ENCODE measurements at places on chromosomes 7 and 10.

DNA sequence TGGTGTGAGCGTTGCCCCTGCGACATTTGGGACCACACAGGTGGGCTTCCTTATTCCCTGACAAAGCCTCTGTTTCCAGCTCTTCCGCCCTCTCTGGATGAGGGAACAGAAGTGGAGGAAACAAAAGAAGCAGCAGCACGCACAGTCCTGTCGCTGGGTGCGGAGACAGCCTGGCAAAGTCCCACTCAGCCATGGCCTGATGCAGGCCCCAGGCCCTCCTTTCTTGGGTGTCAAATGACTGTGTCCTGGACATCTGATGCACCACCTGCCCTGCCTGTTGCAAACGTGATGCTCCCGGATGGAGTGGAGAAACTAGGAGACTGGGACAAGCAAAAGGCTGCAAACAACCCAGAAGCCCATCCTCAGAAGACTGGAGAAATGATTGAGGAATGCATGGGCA is 20.7 kb downstream of the ZMIZ2 start:
- no peak for DNase-seq

DNA sequence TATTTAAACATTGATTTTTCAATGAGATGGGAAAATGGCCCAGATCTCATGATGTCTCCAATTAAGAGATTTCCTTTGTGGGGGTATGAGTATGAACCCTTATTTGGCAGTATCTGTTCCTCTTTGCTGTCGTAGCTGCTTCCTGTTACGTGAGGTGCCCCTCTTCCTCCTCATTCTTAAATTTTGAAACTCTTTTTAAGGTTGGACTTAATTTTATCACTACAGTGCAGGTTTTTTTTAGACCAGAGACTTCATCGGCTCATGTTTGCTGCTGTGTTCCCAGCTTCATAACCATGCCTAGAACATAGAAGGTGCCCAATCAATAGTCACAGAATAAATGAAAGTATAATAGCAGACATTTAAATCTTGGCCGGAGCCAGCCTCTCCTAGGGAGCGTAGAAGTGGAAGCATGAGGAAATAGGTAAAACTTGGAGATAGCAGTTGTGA is 2.4 kb downstream of the MIOS start:
- peak; percentile 46 for DNase-seq

GRCh38 chr10:63105225-63106110 is 27.7 kb upstream of the NRBF2 start:
- no peak for DNase-seq

DNA sequence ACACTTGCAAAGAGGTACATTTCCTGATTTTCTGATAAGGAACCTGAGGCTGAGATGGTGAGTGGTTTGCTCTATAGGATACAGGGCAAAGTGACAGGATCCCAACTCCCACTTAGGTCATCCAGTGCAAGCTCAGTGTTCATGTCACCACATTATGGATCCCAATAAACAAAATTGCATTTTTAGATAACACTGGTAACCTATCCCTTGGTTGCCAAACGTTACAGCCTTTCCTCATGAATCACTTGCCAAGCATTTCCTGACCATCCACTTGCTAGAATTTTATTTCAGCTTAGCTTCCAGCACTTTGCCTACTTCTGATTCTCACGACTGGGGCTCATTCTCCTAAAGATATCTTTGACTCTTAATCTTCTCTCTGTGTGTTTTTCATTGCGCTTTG is 131.4 kb upstream of the ODAD2 start:
- no peak for DNase-seq

DNA sequence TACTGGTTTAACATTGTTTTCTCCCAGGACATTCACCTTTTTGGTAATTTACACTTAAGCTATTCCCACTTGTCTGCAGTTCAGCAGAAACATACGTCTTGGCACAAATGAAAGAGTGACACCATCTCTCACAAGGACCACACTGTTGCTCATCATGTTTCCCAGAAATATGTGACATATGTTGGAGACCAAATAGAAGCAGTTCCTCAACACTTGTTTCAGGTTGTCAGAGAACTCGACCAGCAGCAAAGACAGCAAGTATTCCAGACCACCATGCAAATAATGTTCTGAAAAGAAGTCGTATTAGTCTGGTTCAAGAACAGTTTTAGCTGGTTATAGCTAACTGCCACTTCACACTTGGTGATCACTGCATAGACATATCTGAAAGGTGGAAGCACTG is 81.3 kb upstream of the KLF6 start:
- no peak for DNase-seq

DNA sequence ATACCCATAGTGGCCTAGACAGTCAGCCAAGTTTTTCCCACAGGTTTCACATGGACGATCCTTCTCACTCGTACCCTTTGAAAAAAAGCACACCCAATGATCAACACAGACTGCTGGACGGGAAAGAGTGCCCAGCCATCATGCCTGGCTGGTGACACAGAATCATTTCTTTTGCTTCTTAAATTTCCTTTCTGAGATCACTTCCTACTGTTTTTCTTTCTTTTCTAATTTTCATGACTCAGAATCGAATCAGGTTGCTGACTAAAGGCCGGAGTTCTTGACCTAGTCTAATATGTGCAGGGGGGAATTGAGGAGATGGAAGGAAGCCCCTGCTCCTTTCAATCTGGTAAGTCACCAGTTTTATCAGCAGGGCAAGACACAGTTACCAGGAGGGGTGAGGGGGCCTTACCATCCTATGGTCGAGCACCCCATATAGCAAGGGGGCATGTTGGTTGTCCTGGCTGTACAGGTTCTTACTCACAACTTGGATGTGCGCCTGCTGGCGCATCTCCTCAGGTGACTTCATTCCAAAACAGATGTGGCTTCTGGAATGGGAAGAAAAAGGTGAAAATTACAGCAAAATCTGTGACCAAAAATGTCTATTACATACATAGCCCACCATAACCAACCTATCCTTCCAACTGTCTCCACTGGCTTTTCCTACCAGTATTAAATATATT is 3.5 kb downstream of the POLR3A start:
- DNase-seq = no peak

DNA sequence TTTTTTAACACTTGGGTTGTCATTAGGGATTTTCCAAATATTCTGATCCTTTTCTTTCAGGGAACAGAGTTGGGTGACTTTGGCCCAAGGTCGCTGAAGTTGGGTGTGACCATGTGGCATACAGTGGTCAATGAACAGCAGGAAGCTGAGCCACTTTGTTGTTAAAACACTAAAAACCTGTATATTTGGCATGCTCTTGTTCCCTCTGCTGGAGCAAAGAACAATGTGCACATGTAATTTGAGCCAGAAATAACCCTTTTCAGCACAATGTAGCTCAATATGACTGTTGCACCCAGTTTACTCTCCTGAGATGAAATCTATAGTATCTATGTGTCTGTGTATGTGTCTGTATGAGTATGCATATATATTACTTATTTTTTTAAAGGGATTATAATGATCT is 74.9 kb downstream of the ADCYAP1R1 start:
- DNase-seq = no peak

DNA sequence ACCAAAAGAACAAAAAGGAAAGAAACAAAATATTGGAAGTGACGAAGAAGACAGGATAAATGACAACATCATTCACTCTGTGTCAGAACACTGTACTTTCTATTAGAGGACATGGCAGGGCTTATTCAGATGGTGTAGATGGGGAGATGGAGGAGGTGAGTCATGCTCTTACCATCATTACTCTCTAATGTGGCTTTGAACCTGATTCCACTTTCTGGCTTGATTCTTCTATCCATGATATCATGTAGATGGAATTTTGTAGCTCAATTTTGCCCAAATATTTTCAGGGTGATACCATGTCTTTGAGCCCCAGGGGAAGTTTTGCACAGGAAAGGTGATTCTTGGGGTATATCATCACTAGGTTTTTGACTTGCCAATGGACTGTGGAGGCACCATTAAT is 91.7 kb downstream of the CFAP58 start:
- DNase-seq = no peak

DNA sequence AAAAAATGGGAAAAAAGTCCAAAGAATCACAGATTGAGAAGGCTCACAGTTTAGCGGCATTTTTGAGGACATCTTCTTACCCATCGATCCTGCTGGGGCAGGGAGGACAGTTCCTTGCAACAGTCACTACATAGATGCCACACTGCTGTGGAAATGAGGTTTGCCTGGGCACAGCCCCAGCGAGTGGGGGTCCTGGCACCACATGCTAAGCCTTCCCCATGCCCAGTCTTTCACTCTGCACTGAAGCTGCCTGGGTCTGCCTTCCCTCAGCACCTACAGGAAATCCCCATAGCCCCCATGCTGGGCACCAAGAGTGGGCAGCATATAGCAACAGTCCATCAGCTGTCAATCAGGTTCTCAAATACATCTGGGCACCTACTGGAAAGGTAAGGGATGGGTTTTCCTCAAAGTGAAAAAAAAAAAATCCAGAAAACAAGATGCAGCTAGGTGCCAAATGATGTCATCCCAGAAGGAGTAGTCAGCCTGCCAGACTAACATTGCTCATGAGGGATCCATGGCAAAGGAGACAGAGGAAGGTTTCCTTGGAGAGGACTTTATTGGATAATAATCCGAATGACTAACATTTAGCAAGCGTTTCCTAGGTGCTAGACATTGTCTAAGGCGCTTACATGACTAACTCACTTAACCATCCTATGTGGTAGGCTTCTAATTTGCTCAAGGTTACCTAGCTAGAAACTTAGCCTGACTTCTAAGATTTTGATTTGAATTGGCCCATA is 125.7 kb upstream of the CXCL12 start:
- DNase-seq = no peak

DNA sequence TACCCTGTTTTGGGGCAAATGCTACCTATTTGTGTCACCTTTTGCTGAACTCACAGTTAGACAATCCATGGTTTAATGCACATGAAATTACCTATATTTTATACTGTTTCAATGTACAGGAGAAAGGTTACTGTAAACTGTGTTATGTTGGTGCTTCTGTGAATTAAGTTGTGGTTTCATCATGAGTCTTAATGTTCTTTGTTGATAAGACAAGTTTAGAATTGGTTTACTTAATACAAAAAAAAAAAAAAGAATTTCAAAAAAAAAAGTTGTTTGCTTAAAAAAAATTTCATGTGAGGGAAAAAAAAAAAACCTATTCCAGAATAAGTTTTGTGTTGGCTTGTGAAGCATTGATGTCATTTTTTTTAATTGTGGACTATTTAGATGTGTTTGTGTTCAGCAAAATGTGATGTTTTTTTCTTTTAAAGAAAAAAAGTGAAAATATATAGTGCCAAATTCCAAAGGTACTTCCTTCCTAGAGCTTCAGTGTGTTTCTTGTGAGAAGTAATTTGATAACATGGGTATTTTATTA is 280.3 kb downstream of the USP6NL start:
- no peak for DNase-seq

DNA sequence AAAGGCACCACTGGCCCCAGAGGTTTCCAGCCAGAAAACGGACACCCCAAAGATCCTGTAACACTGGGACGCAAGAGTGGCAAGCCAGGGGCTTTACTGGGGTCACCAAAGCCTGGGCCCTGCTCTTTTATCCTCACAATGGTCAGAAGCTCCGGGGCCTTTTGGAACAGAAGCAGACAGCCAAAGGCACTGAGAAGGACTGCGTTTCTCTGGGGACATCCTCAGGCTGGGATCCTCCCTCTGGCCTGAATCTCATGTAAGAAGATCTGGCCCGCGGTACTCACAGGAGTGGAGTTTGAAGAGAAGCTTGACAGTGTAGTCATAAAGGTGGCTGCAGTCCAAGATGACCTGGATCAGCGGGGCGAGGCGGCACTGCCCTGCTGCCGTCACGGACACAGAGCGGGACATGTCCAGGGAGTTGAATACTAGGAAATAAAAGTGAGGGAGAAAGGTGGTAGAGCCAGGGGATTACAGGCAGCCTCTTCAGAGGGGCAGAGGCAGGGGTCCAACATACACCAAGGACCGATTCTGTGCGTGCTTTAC is 81.4 kb downstream of the SPDYE5 start:
- DNase-seq = no peak

All from KBM-7 (cell line).